ENCODE measurements at places on chromosomes 4 and X.

GRCh38 chr4:52366191-52366590, 292.9 kb downstream of the USP46 start:
- DNase-seq = no peak

DNA sequence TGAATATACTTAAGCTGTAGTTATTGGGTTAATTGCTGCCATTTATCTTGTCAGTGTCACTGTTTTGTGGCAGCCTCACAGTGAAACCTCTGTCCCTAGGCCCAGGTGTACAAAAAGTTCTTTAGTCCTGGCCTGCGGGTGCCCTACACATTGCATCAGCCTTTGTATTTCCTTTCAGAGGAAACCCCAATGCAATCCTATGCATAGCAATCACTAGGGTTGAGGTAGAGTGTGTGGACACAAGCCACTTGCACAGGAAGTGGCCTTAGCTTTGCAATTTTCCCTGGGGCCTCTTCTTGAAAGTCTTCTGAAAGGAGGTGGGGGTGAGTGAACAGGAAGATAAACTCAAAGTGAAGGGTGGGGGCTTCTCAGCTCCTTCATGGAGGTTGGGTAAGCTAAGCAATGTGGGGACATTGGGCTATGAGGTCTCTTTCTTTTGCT, 27.8 kb downstream of the VSIG4 start:
- DNase-seq = no peak

GRCh38 chr4:4384837-4385236, 2.1 kb upstream of the NSG1 start:
- peak; percentile 40 for DNase-seq

DNA sequence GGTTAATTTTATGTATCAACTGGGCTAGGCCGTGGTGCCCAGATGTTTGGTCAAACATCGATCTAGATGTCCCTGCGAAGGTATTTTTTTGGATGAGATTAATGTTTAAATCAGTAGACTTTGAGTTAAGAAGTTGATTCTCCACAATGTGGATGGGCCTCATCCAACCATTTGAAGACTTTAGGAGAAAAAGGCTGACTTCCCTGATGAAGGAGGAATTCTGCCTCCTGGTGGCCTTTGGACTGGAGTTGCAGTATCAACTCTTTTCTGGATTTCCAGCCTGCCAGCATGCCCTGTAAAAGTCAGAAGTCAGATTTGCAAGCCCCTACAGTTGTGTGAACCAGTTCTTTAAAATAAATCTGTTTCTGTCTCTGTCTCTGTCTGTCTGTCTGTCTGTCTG, 91.4 kb downstream of the STK32B start:
- DNase-seq = no peak

GRCh38 chr4:107304699-107305286, 268.7 kb upstream of the DKK2 start:
- no peak for DNase-seq

- DNase-seq = no peak
Measured at GRCh38 chr4:182385897-182386296, 142.7 kb downstream of the TENM3 start.

GRCh38 chrX:85914431-85914830, 132.9 kb downstream of the CHM start:
- DNase-seq = no peak

- DNase-seq = no peak
Measured at GRCh38 chr4:69713593-69713992, 46.8 kb downstream of the SULT1B1 start.

DNA sequence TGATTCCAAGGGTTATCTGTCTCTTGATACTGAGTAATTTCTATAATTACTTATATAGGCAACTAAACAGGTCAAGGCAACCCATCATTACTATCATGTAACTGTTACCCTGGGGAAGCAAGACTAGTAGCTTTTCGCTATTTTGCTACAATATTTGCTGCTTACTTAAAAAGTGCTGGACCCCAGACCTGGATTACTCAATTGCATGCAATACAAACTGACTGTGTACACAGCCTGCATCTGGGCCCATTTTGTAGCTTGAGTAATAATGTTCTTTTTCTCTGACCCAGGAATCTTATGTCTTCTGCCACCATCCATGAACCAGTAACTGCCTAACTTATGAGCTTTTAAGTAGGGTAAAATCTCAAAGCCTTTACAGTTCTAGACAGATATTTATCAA, 53.4 kb downstream of the CNOT6L start:
- no peak for DNase-seq

- DNase-seq = no peak
Measured at GRCh38 chr4:3872834-3873313, 106.7 kb downstream of the ADRA2C start.

DNA sequence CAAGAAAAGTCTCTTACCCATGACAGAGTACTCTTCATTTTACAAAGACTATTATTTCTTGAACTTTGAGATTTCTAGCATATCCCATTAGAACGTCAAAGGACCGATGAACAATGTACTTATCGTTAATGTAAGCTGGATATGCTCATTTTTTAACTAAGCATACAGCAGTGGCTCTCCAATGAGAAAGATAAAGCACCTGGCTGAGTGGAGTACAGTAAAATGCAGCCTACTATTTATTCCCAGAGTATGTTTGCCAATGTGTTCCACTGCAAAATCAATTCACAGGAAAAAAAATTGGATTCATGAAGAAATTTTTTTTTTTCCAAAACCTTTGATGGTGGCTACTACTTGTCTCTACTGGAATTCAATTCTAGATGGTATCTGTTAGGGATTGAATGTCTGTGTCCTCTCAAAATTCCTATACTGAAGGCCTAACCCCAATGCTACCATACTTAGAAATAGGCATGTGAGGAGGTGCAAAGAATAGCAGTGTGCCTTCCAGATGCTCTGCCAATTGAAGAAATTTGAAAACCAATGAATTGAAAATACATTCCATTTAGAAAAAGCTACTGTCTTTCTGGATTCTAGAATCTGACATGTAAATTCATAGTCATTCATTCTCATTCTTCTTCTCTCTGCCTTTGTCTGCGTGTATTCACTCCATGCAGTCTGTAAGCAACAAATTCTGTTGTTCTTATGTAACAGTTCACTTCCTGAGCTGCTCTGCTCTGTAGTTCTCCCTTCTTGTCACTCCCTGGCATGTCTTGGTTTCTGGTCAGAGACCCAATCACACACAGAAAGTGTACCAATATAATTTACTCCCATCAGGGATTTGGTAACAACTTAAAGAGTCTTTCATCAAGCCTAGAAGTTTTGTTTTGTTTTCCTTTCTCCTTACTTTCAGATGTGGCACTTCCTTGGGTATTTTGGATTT, 61.4 kb downstream of the PAPSS1 start:
- DNase-seq = no peak

DNA sequence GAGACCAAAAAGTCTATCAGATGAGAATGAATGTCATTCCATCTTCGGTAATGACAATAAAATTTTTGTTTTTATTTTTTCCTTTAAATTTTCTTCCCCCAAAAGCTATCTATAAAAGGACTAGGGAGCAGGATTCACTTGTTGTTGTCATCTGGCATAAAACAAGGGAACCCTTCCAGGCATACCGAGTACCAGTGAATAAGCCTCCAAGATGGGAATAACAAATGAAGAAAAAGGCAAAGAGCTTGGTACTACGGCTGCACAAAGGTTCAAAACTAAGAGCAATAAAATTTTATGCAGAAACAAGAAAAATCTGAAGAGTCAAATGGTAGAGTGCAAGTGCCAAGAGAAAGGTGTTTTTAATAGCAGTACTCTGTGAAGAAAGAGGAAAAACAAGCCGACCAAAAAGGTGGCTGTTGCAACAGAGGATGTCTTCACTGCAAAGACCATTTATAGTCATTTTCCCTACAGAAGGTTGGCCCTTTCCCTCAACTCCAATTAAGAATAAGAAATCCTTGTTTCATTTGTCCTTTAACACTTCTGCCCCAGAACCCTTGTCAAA, 25.8 kb downstream of the PPP3CA start:
- no peak for DNase-seq

- DNase-seq = no peak
Measured at GRCh38 chrX:68487924-68488323, 10.9 kb upstream of the YIPF6 start.

DNA sequence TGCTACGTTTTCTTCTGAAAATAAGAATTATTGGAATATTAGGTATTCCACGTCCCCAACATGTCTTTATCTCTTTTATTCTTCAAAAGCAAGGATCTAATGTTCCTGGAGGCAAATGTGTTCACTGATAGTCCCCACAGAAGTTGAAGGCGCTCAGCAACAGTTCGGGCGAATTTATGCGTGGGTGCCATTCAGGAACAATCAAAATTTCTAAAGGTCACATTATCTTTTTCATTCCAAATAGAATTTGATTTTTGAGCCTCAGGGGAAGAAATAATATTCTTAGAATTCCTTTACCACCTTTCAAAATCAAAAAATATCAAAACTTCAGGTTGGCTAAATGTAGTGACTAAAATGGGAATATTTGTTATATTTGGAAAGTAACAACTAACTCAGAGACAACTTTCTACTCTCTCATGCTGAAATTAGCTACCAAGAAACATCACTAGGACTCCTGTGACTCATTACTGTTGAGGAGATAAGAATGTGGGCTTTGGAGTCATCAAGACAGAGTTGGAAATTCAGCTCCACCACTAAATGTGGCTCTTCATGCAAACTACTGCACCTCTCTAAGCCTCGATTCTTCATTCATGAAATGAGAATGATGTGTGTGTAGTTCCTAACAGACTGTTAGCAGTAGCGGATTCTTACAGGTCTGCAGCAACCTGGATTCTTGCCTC, 72.3 kb upstream of the KIT start:
- no peak for DNase-seq

GRCh38 chr4:184286358-184286757, 68.7 kb upstream of the ENPP6 start:
- DNase-seq = no peak

- DNase-seq = no peak
Measured at GRCh38 chr4:40845154-40845835, 95.5 kb downstream of the NSUN7 start.

DNA sequence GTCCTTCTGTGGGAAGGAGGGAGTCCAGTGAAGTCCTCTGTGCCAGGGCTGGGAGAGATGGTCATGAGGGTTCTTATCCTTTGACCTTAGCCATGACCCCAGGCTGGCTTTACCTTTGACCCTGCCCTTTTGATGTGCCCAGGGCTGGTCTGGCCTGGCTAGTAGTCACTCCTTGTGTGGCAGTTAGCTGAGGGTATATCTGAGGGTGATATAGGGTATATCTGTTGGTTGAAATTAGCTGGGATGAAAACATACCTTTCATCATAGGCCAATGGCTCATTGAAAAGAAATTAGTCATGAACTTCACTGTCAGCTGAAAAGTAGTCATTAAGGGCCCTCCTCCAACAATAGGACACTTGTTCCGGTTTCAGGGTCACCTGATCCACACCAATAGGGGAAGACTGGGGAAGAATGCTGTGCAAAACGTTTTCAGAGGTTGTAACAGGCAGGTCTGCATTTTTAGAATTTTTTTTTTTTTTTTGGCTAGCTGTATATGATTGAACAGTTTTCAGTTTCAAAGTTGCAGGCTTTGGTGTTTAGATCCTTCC, 74.6 kb upstream of the STOX2 start:
- DNase-seq = no peak

DNA sequence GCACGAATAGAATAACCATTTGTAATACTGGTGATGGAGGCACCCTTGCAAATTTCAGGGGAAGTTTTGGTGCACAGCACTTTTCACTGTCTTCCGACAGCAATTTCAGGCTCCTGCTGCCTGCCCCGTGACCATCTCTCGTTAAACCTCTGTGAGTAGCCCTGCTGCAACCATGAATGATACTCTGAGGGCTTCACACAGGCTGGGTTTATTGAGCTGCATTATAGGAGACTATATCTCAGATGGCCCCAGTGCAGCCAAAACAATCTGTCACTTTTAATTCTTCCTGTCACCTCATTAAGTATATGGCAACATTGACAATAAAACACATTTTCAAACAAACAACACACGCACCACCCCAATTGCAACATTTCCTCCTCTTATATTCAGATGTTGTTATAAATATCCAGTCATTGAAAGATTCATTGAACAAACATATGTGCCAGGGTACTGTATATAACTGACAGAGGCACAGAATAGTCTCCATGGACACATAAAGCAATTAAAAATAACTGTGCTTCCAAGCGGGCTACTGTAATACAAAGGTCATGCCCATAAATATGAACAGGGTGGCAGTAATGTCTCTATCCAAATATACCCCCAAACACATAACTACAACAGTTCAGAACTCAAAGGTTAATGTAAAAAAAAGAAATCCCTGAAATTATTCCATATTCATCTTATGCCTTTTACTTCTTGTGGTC, 477.0 kb downstream of the GBA3 start:
- no peak for DNase-seq

- DNase-seq = peak; percentile 84
Measured at GRCh38 chr4:77156912-77157858, at the start of gene CCNG2. CCNG2 (plus strand) TSS chr4:77157207; CDS start chr4:77158533, 1,326 bp downstream.

- DNase-seq = no peak
Measured at GRCh38 chrX:14897042-14897441, 23.8 kb downstream of the MOSPD2 start.

GRCh38 chr4:184384056-184384809, 90.1 kb downstream of the IRF2 start:
- no peak for DNase-seq

GRCh38 chrX:45083314-45083713, 117.4 kb downstream of the DIPK2B start:
- no peak for DNase-seq

DNA sequence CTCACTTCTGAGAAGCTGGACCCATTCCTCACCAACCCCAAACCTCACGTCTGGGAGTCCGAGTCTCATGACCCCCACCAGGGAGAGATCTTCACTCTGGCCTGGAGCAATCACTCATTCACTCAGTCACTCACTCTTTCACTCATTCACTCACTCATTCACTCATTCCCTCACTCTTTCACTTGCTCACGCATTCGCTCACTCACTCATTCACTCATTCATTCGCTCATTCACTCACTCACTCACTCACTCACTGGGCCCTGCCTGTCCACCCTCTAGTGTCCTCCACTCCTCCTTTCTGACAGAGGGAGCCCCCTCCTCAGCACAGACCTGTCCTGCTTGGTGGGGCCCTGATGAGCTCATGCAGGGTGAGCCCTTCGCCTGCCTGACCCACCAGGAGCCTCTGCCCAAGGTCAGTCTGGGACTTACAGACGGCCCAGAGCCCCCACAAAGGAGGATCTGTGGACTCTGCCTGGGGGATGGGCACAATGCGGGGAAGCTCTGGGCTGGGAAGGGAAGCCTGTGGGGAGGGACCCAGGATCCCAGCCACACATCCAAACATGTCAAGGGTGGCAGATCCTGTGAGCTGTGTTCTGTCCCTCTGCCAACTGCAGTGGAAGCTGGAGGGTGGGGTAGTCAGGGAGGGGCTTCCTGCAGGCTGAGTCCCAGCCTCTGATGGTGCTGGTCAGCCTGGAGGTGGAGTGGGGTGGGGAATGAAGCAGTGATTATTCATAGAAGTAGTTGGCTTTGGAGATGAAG, 18.5 kb downstream of the CPZ start:
- no peak for DNase-seq
